H1 (cell line): ENCODE measurements at places on chromosomes 2 and 18. TPM values are rescaled to one million over a fixed set of nuclear protein-coding genes. Genes with fewer than 3 reads are reported as not detected.

- DNase-seq: no peak
These were observed 45.1 kb upstream of the FOSL2 start for GRCh38 chr2:28347596-28347995.

- no peak for DNase-seq
These were observed 787.6 kb upstream of the SALL3 start for GRCh38 chr18:78192054-78192453.

GRCh38 chr2:145050134-145050533 lies 530.2 kb upstream of the ZEB2 start:
- no peak for DNase-seq

GRCh38 chr2:65922030-65922429 lies 489.6 kb upstream of the SPRED2 start:
- no peak for DNase-seq

DNA sequence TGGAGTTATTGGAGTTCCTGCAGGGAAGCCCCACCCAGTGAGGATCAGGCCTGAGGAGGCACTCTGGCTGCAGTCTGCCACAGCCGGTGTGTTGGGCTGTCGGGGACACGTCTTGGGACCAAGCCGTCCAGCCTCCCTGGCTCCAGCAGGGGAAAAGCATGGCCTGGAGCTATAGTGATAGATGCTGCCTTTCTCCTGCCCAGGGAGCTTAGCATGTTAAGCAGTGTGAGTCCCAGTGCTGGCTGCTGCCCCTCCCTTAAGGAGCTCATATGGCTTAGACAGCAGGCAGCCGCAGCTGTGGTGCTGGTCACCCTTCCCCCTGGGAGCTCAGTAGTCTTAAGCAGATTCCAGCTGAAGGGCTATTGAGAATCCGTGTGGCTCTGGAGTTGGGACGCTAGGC lies 78.9 kb downstream of the CERS6 start:
- no peak for DNase-seq

FAM237A gene
- not detected in 2 replicates for total RNA-seq

GRCh38 chr2:58871469-58872142 lies 630.5 kb upstream of the FANCL start:
- no peak for DNase-seq

MC5R gene
- 0.31 and 0.37 TPM in 2 replicates for total RNA-seq
